ENCODE measurements at places on chromosomes 6 and 20.

DNA sequence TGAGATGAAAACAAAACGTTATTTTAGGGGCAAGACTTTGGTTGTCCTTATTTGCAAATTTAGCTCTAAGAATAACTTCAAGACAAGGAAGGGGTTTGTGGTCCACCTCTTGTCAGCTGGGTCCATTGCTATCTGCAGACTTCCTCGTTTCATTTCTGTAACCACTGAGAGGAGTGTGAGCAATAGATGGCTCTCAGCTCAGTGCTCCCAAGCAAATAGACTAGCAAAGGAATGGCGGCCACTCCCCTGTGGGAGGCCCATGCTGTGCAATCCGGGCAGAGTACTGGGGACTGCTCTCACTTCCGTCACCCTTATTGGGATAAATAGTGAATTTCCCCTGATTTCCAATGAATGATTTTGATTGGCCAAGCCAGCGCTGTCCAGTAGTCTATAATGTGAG is 176.6 kb downstream of the ZDHHC14 start:
- no peak for DNase-seq

- peak; percentile 83 for DNase-seq
Measured at GRCh38 chr6:131949620-131949908, 1.6 kb downstream of the CCN2 start.

- no peak for DNase-seq
Measured at GRCh38 chr6:121338366-121338765, 4.1 kb upstream of the TBC1D32 start.

DNA sequence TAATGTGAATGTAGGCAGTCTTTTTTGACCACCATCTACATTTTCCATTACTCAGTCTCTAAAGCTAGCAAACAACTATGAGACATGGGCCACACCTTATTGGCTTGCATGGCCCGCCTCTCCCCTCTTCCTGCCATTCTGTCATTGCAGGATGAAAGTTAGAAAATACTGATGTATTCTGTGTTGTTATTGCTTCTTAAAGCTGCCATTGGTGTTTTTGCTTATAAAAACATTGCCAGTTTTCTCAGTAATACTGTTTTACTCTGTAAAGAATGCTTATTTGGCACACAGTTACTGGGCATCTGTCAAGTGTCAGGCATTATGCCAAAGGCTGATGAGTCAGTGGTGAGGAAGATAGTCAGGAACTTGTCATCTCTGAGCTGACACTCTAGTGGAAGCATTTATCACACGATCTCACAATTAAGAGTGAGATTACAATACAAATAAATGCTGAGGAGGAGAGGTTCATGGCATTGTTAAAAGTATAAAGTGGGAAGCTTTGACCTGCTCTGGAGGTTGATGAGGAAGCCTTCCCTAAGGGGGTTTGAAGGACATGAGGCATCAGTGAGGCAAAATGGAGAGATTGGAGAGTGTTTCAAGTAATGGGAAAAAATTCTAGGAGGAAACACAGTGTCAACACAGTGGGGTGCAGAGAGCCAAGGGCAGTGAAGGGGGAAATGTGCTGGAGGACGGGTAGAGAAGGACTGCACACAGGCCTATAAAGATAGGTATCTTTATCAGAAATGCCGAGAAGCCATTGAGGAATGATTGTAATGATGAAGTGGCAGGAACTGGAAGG is 14.7 kb downstream of the KLHL32 start:
- DNase-seq, result peak; percentile 41

- DNase-seq, result peak; percentile 92
Measured at GRCh38 chr6:133705066-133705465, 183.8 kb upstream of the TCF21 start.

GRCh38 chr6:42429042-42429585 is 22.6 kb downstream of the TRERF1 start:
- DNase-seq, result no peak
